ENCODE measurements at places on chromosomes 16 and 17. TPM values are rescaled to one million over a fixed set of nuclear protein-coding genes. Genes with fewer than 3 reads are reported as not detected.

The SALL1 gene
- 1.3 TPM for total RNA-seq

The PTGES3L gene
- 37.9 TPM for total RNA-seq

The HLF gene
- total RNA-seq: 22.6 TPM

- DNase-seq: no peak
These were observed 16.7 kb upstream of the TANGO6 start for GRCh38 chr16:68826652-68827051.

- DNase-seq: no peak
These were observed 887.8 kb upstream of the SOX9 start for GRCh38 chr17:71232801-71233559.

The CDYL2 gene
- total RNA-seq: 3.2 TPM

DNA sequence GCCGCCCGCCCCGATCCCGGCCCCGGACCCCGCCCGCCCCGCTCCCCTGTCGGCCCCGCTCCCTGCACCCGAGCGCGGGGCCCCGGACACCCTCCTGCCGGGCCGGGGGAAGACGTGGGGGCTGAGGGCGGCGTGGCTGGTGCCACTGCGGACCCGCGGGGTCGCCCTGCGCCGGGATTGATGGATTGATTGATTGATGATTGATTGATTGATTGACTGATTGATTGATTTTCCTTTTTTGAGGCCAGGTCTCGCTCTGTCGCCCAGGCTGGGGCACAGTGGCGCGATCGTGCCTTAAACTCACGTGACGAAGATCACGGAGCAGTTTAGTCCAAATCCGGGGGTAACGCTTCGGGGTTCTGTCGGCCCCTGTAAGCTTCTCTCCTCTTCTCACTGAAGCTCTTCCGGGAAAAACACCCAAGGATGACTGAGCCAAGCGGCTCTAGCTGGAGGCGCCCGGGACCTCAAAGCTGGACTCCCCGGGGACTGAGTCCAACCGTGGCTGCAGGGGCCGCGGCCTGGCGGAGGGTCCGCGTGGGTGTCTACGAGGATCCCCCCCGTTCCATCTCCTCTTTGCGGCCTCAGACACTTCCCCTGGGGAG lies 40.2 kb upstream of the BHLHA9 start:
- no peak for DNase-seq

- no peak for DNase-seq
These were observed 534.3 kb upstream of the C16orf82 start for GRCh38 chr16:26532456-26532855.

The CCL13 gene
- 0.74 TPM for total RNA-seq

GRCh38 chr17:3771140-3771539 lies 29.8 kb downstream of the ITGAE start:
- no peak for DNase-seq

- no peak for DNase-seq
These were observed 192.6 kb downstream of the CPPED1 start for GRCh38 chr16:12611006-12611477.

The C16orf89 gene
- total RNA-seq: 5.9 TPM

GRCh38 chr17:19242926-19243325 lies 5.8 kb downstream of the EPN2 start:
- no peak for DNase-seq

DNA sequence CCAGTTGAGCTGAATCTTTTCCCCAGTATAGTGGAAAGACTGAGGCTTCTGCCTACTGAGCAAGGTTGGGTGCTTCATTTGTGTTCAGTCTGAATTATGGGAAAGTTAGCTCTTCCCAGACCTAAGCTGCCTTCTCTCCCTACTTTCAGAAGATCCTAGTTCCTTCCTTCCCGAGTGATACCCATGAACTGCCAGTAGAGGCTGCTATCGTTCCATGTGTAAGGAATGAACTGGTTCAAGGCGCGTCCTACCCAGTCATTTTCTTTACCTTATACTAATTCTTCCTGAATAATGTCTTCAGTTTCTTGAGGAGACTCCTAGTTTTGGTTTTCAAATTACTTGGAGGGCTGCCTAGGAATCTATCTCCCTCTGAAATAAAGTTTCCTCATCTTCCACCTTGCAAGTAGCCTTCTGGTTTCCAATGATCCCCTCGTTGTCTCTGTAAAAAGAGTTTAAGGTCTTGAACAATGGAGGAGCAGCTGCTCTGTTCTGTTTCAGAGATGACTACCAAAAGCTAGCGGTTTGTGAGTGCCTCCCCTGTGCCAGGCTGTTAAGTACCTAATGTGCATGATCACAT lies 934 bp upstream of the AOC2 start:
- DNase-seq: no peak

GRCh38 chr16:78405040-78405439 lies 305.6 kb downstream of the WWOX start:
- DNase-seq: no peak

The FBXL19 gene
- total RNA-seq: 6.3 TPM

DNA sequence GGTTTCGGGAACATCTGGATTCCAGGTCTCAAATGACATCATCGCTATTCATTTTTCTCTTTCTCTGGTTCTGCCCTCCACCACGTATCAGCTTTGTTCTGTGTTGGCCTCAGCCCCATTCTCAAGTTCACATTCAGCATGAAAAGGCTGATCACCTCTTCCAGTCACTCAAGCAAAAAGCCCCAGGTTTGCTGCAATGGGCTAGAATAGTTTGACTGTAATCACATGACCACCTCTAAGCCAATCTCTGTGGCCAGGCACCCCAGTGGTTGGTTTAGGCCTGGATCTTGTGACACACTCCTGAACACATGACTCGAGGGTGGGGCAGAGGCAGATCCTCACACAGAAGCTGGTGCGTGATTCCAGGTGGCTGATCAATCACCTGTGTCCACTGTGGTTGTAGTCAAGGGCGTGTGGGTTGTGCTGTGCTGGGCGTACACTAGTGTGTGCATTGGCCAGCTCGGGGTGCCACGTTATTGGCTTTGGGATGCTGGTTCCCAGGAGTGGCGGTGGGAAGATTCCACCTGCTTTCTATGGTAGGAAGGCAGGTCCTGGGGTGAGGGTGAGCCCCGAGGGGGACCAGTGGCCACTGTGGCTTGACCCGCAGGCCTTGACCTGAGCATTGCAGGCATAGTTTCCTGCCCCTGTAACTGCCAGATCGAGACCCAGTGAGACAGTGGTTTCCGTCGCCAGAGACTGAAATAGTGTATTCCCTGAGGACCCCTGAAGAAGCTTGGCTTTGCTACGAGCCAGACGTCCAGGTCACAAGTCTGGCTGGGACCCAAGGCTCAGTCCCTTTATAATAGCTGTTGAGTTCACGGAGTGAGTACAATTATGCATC lies 12.0 kb downstream of the EEF2K start:
- DNase-seq: peak; percentile 30

The EME1 gene
- total RNA-seq: 0.74 TPM

DNA sequence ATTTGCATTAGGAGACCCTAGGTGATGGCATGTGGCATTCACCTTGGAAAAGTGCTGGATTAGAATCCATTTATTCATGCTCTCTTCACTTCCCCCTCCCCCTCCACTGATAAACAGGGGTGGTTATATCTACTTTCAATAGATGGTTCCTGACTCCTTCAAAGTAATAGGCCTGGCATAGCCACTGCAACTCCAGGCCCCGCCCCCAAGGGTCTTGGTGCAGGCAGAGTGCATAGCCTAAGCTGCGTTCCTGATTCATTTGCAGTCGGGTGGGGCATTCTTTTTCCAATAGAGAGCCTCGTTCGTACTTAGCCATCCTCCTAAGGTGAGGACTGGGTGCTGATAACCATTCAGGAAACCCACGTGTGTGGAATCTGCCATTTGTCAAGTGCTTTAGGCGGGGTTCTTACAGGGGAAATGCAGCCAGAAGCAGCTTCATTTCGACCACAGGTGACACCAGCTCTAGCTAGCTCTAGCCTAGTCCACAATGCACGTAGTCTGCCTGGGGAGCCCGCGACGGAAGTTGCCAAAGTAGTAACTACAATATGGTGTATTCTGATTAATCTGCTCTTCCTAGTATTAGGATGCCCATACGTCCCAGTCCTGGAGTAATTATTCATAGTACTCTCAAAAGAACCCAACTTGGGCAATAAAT lies 11.1 kb downstream of the UBE2O start:
- DNase-seq: no peak

- DNase-seq: no peak
These were observed 45.1 kb upstream of the TOX3 start for GRCh38 chr16:52591934-52592592.

GRCh38 chr16:1048442-1049112 lies 24.0 kb upstream of the SSTR5 start:
- DNase-seq: peak; percentile 75

DNA sequence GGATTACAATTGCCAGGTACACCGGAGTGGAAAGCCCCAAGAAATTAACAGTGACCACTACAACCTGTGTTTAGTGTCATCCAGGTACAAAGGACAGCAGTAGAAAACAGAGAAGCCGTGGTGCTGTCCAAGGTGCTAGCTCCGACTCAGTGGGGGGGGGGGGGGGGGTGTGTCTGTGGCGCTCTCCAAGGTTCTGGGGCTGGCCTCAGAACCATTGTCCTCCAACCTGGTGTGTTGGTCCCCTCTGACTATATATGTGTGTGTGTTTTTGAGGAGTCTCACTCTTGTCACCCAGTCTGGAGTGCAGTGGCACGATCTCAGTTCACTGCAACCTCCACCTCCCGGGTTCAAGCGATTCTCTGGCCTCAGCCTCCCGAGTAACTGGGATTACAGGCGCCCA lies 5.8 kb upstream of the ZNF23 start:
- no peak for DNase-seq

The SLC12A4 gene
- 79.2 TPM for total RNA-seq

DNA sequence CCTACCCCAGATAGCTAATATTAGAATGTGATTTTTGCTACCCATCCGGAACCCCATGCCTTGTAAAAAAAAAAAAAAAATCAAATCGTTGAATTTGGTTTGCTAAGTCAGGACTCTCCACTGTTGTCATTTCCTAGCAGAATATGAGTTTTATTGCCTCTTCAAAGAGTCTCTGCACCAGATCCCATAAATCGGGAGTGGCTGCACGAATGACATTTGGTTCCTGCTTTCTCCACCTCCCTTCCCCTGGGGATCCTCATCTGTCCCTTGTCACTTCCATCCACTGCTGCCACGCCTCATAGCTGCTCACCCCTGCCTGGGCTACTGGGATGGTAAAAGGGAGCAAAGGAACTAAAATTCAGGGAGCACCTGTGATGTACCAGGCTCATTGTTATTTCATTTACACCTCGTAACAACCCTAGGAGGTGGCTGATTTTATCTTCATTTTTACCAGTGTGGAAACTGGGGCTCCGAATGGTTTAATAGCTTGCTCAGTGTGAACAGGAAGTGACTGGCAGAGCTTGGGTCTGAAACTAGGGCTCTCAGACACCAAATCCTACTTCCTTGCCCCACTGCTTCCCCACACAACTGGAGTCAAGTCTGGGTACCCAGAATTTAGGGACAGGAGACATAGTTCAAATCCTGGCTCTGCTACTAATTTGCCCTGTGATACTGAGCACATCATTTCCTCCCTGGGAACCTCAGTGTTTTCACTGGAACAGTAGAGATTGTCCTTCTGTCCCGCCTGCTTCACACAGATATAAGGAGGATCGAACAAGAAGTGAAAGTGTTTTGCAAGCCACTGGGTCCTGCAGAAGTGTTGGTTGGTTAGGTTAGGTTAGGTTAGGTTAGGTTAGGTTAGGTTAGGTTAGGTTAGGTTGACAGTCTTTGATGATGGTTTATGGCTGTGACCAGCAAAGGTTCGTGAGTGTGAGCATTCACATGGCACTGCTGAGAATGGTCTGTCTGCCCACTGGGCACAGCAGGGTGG lies 585 bp upstream of the KRT36 start:
- no peak for DNase-seq

DNA sequence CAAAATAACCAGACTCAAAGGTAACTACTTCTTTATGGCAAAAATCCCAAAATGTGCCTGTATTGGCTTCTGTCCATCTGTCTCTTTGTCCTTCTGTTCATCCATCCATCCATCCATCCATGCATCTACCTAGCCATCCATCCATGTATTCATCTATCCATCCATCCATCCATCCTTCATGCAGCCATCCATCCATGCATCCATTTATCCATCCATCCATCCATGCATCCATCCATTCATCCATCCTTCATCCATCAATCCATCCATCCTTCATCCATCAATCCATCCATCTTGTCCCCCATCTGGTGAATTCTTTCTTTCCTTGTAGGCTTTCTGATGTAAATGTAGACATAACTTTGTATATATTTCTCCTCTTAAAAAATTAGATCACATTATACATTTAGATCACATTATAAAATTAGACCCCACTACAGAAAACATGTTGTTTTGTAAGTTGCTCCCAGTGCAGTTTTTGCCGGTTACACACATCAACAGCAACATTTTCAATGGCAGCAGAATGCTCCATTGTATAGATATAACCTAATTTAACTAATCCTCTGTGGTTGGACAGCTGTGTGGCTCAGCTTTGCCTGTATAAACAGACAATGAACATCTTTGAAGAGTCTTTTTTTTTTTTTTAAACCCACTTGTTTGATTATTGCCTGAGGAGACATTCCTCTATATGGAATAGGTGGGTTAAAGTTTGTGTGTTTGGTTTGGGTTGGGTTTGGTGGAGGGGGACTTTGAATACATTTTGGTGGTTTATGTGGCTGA lies 72.0 kb downstream of the MSI2 start:
- no peak for DNase-seq

The SPN gene
- total RNA-seq: 1.3 TPM

- no peak for DNase-seq
These were observed 570 bp upstream of the NME3 start for GRCh38 chr16:1771864-1772361.
